ENCODE measurements at places on chromosomes 11 and 22.

DNA sequence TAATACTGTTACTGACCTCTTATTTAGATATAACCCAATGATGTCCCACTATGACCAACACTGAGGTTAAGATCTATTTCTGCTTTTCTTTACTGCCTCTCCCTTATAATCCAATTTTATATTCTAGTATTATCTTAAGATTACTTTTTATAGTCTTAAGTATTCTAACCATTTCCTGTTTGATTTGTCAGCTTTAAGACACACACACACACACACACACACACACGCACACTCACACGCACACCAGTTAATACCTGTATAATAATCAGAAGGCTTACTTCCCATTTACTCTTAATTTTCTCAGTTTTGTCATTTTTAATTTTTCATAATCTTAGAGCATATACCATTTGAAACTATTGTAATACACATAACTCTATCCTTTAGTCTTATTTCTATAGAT, 226.0 kb upstream of the C11orf87 start:
- DNase-seq = no peak

GRCh38 chr22:45101515-45102227, 62.1 kb upstream of the NUP50 start:
- DNase-seq = no peak

- DNase-seq = no peak
These were observed 65.5 kb downstream of the EMSY start for GRCh38 chr11:76510060-76511047.

GRCh38 chr11:121711236-121711635, 258.5 kb upstream of the SORL1-AS1 start:
- DNase-seq = no peak
